Activated CD4-positive, alpha-beta T cell treated with anti-CD3 and anti-CD28 coated beads, Interleukin-2, amount 10 ng/mL, durations not matched to agents 7 days and 5 days (primary cell): ENCODE measurements at places on chromosomes 2 and 18.
A peak's percentile ranks its signal among the peaks of the same experiment; 100 is the strongest.

DNA sequence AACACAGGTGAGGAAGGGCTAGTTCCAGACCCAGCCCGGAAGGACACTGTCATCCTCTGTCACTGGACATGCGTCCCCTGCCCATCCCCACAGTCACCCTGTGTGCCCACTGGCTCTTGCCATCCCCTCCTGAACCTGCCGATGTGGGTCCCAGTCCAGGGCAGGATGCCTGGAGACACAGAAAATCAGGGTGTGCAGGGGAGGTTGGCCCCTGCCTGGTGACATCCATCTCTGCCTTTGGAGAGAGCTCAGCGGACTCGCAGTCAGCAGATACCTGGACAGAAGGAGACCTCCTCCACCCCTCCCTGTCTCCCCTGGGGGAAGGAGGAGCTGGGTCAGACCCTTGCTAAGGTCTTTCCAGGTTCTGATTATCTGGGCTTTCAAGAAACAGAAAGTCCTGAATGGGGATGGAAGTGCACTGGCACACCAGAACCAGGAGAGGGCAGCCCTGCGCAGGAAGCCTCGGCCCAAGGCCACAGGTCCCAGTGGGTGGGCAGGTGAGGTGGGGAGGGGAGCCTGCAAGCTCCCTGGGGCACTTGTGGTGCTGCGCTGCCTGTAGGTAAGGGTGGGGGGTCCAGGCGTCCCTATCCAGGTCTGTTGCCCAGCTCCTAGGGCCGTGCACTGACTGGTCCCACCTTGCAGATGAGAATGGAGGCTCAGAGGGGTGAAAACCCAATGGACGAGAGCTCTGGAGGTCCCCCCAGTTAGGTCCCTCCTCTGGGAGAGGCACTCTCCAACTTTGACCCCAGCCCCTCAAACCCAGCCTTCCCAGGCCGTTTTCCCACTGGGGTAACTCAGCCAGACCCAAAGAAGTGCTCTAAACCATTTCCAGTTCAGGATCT lies 9.7 kb upstream of the OTOS start:
- DNase-seq: peak; percentile 37

DNA sequence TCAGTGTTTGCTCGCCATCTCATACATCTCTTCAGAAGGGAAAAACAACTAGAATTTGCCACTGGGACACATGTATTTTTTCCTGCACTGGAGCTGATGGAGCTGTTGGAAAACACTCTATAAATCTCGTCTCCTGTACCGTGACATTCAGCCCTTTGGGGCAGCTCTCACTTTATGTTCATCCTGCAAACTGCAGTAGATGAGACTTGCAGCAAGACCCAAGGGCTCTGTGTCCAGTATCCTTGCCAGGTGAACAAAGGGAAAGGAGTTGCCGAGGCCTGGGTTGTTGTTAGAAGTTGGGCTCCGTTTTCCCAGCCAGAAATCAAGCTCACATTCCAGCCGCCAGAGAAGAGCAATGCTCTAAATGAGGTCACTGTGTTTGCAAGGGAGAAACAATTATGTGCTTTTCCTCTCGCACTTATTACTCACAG lies 285.1 kb downstream of the SLC4A3 start:
- DNase-seq: no peak

GRCh38 chr2:43609290-43609918 lies 13.6 kb upstream of the THADA start:
- peak; percentile 55 for DNase-seq

DNA sequence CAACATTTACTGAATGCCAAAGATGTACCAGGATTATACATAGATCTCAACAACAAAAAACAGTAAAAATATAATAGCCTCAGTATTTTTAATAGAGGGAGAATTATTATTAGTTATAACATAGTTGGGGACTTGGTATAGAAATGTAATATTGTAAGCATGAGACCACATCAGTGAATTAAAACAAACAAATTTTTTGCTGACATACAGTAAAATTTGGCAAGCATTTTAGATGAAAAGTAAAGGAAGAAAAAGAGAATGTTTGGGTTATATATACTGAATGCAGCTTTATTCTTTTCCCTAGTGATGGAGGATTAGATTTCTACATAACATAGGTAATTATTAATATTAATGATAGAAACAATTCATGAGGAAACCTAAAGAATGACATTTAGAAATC lies 10.9 kb downstream of the CPS1 start:
- DNase-seq: no peak

DNA sequence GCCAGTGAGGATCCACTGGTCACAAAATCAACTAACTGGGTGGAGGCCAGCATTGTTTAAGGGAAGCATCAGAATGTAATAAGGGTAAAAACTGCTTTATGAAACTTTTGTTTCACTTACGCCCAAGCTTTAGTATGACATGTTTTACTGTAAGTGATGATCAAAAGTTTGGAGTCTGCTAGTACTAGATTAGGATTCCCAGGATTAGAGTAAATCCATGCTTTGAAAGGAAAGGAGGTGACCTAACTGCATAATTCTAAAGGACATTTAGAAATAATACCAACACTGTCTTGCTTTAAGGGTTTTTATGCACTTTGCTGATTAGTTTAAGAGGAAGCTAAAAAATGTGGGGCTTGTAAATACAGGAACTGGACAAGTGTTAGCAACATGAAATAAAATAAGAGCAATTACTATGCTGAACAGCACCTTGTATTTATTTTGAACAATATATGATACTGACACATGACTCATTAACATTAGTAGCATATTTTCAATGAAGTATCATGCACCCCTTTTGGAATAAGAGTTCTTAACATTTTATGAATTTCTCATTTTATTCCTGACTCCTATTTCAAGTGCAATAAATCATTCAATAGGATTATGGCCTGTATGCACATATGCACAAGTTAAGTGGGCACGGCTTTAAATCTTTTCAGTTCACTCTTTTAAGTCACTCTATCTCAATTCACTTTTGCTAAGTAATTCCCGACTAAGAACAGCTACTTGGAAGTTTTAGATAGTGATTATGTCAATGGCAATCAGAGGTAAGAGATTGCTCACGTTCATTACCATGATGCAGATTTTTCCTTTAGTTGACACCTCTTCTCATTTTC lies 62.5 kb downstream of the STK39 start:
- no peak for DNase-seq

- no peak for DNase-seq
Observed at GRCh38 chr2:162838136-162838497, 450 bp downstream of the KCNH7 start.

- no peak for DNase-seq
Observed at GRCh38 chr2:147644491-147644890, 200.3 kb upstream of the ACVR2A start.

GRCh38 chr2:143420313-143420712 lies 291.1 kb downstream of the ARHGAP15 start:
- no peak for DNase-seq

- DNase-seq: no peak
Observed at GRCh38 chr2:150133623-150134022, 353.8 kb downstream of the RND3 start.

DNA sequence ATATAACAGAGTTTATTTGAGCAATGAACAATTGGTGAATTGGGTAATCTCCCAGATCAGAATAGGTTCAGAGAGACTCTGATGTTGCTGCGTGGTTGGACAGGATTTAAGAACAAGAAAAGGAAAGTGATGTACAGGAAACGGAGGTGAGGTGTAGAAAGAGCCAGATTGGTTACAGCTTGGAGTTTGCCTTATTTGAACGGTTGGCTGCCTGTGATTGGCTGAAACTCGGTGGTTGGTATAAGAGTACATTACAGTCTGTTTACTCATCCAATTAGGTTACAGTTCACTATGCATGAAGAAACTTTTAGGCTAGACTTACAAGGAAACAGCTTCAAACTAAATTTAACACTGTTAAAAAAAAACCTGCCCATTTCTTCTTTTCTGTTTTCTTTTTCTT lies 68.0 kb upstream of the CABLES1 start:
- no peak for DNase-seq

DNA sequence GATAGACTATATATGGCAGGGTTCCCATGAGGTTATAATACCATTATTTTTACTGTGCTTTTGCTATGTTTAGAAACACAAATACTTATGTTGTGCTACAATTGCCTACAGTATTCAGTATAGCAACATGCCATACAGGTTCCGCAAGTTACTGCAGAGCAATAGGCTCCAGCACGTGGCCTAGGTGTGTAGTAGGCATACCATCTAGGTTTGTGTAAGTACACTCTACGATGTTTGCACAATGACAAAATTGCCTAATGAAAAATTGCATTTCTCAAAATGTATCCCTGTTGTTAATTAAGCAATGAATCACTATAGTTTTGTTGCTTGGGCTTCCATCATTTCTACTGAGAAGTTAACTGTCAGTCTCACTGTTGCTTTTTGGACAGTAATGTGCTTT lies 9.8 kb downstream of the CD302 start:
- DNase-seq: no peak

- DNase-seq: no peak
Observed at GRCh38 chr2:157839822-157840221, 36.3 kb downstream of the ACVR1 start.

GRCh38 chr2:222862106-222862908 lies 1.5 kb downstream of the ACSL3 start:
- no peak for DNase-seq

DNA sequence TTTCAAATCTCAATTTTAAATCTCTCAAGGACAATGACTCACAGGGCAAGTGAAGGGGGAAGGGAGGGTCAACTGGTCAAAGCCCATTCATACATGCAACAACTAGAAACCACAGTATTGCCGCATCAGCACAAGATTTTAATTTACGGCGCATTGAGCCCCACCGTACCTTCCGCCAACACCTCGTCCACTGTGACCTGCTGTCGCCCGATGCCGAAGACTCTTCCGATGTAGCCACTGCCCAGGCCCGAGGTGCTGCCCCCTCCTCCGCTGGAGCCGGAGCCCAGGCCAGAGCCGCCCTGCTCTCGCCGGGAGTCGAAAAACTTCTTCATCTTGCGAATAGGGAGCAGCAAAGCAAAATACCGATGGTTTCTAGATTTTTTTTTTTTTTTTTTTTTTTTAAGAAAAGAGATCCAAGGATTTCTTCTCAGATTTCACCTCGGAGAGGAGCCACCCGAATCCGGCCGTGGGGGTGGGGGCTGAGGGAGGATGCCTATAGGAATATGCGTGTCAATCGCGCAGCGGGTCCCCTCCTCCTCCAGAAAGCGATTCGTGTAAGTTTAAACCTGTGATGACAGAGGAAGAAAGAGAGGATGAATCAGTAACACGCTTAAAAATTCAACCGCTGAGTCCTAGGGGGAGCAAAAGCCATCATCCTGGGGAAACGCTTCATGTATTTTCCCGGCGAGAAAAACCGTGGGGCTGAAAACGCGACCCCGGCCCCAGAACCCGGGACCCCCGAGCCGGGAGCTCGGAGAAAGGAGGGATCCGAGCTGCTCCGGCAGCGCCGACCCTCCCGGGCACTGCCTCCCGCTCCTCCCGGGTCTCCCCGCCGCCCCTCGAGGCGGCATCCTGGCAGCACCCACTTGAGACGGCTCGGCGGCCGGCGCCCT lies 584 bp downstream of the AAK1 start:
- DNase-seq: peak; percentile 64

DNA sequence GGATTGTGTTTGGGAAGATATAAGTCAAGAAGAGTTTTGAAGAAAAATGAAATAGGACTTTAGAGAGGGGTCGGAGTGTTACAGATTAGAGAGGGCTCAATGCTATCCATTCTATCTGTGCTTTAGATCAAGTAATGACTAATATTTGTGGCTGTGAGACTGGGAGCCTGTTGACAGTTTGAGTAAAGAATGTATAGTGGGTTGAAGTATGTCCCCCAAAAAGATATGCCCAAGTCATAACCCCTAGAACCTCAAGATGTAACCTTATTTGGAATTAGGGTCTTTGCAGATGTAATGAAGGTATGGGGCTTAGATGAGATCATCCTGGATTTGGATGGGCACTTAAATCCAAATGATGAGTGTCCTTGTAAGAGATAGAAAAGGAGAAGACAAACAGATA lies 55.3 kb upstream of the SERPINE2 start:
- DNase-seq: no peak

- DNase-seq: peak; percentile 49
Observed at GRCh38 chr18:3281456-3282400, 19.8 kb downstream of the MYL12B start.

GRCh38 chr18:6881034-6881820 lies 151.7 kb downstream of the ARHGAP28 start:
- no peak for DNase-seq

DNA sequence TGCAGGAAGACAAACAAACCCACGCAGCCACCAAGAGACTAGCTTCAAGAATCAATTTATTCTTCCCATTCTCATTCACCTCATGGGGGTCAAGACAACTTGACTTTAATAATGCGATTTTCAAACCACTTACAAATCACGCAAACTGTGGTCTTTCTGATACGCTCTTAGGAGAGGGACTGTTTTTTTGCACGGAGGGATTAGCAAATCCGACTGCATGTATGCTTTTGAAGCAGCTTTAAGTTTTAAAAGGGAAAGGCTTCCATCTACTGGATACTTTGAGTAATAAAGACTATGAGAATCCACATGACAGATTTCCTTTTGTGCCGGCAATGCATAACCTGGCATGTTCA lies 322.9 kb upstream of the KCNJ3 start:
- no peak for DNase-seq

GRCh38 chr18:64713284-64713683 lies 564.4 kb upstream of the LINC00305 start:
- DNase-seq: no peak

DNA sequence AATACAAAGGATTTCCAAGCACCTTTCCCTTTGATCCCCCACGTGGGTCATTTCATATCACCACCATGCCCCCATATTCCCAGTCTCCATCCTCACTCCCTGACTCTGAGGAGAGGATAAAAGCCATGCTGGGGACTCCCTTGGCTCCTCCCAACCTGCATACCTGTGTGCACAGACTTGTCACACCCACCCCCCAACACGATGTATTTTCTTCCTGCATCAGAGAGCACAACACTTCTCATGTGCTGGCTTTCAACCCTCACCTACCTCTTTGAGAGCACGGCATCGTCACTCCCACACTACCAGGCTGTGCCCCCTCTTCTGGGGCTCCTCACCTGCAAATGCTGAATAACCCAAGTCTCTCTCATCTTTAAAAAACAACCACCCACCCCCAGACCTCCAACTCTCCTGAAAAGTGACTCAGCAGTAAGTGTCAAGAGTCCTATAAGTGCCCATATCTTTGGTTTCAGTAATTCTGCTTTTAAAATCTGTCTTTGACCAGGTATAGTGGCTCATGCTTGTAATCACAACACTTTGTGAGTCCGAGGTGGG lies 53.1 kb downstream of the AP1S3 start:
- no peak for DNase-seq

GRCh38 chr18:7576685-7577084 lies 9.6 kb downstream of the PTPRM start:
- no peak for DNase-seq

- no peak for DNase-seq
Observed at GRCh38 chr2:20992201-20992711, 51.6 kb downstream of the APOB start.

GRCh38 chr2:121998751-121999150 lies 243.3 kb downstream of the TSN start:
- no peak for DNase-seq

- DNase-seq: no peak
Observed at GRCh38 chr2:27736890-27737204, 34.7 kb upstream of the MRPL33 start.
